ENCODE measurements at places on chromosomes 1 and 21. TPM values are rescaled to one million over a fixed set of nuclear protein-coding genes. Genes with fewer than 3 reads are reported as not detected.

Gene NDUFS5
- 392 TPM for total RNA-seq

Gene MPC2
- 60.5 TPM for total RNA-seq

Gene TTC22
- total RNA-seq = not detected

Gene TMEM269
- not detected for total RNA-seq

Gene TCHH
- not detected for total RNA-seq

Gene LIPI
- total RNA-seq = not detected

Gene CDK18
- total RNA-seq = 2.5 TPM

Data from cardiac atrium fibroblast (primary cell).